Left cardiac atrium (tissue), 4 donors: ENCODE measurements at places on chromosomes 12 and 14. TPM values are rescaled to one million over a fixed set of nuclear protein-coding genes. Genes with fewer than 3 reads are reported as not detected.
A peak's percentile ranks its signal among the peaks of the same experiment; 100 is the strongest.

NUBPL gene
- total RNA-seq, result 19.5 TPM

KIF21A gene
- total RNA-seq, result 31.9 TPM

DNA sequence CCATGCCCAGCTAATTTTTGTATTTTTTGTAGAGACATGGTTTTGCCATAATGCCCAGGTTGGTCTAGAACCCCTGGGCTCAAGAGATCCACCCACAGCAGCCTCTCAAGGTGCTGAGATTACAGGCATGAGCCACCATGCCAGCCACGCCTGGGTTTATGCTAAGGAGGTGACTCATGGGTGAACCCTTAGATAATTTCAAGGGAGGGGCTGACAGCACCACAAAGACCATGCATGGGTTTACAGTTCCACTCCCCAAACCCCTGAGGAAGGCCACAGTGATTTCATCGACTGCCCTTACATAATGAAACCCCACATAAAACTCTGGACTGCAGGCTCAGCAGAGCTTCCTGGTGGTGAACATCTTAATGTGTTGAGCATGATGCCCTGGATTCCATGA lies 33.7 kb downstream of the TMEM132D start:
- DNase-seq, result no peak

DNA sequence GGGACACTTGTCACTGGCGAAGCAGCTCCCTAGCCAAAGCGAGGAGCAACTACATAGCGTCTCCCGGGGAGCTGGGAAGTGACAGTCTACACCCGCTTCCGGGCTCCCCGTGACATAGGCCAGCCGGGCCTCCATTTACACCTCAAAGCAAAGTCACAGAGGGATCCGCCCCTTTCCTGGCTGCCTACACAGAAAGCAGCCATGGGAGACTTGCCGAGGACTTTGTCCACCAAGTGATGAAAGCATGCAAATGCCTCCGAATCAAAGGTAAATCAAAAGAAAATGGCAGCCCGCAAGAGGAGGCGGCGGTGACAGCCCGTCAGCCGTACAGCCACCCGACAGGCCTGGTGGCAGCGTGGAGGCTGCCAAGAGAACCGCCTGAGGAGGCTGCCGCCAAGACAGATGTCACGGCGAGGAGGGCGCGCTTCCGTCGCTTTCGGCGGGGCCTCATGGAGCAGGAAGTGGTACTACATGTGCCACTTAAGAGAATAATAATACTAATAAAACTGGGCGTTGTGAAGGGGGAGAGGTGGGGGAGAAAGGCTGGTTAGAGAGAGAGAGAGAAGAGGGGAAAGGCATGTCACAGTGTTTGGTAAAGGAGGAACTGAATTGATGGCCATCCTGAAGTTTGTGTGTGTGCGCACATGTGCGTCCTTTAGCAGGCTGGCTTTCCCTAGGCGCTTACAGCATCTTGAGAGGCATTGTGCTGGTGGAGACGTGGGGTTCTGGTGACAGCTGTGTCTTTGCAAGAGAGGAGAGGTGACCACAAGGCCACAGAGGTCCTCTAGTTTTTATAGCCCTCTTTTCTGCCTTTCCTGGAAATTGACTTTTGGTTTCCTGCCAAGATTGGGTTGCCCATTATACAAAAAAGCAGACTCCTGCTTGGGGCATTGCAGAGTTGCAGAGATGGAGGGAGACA lies 661.7 kb downstream of the VRK1 start:
- peak; percentile 29 for DNase-seq

GRCh38 chr12:90027889-90028634 lies 319.4 kb upstream of the ATP2B1 start:
- DNase-seq, result no peak

DNA sequence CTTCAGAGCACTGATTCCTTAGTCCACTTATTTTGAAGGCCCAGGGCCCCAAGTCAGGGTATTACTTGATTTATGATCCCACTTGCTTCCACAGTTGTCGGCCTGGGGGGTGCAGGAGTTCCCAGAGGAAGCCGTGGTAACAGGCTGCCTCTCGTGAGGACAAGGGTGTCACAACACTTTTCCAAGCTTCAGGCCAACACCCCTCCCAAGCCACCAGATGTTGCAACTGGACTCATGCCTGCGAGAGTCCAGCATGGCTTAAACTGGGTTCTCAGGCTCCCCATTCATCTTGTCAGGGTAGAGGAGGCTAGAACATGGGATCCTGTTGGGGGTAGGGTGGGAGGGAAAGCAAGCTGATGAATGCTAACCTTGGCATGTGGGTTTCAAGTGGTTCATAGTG lies 56.1 kb downstream of the BMP4 start:
- DNase-seq, result peak; percentile 57

DNA sequence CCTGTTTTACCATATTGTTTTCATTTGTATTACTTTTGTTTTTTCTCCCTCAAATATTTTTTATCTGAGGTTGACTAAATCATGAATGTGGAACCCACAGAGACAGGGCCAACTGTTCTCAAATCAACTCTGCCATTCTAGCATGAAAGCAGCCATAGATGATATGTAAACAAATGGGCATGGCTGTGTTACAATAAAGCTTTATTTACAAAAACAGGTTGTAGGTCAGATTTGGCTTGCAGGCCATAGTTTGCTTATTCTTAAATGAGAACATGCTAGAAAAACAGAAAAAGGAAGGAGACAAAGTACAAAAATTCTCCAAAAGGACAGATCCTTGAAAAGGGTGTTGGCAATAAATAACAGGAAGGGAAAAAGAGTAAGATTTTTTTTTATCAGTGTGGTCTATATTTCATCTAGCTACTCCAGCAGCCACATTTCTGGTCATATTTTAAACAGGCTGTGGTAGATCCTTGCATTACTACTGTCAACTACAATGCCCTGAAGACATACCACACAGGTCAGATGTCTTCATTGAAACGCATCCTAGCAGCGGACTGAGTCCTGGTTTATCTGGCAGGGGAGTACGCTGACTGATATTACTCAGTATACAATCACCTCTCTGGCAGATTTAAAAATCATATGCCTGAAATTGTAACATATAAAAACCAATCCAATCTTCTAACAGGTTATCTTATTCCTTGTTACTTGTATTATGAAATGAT lies 42.9 kb downstream of the SPPL3 start:
- DNase-seq, result no peak
